Stimulated activated CD4-positive, alpha-beta T cell treated with anti-CD3 and anti-CD28 coated beads, TNF-alpha, amount 100 ng/mL, for 24 hours (primary cell): ENCODE measurements at places on chromosomes 11 and 22.

DNA sequence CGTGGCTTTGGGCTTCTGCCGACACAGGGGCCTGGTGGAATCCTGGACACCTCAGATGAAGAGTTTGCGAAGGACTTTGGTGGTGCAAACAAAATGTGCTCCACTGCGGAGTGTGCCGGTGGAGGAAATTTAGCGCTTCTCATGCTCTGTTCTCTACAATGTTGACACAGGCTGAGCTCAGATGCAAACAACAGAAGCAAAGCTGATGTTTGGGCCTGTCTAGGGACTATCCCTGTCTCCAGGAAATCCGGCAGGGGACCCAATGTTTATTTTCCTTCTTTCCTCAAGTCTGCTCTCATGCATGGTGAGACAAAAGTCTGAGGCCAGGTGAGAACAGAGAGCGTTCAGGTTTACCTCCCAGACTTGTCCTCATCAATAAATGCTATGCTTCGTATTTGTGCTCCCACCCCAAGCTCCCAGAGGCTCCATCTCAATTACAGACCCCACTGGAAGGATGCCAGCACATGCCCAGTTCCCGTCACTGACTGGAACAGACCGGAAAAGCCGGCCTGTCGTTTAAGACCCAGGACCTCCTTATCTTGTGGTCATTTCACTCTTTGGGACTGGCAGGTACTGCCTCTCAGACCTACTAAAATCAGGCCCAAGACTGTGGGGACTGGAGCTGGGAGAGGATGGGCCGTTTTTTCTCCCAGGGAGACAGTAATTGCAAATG is 105.7 kb upstream of the B3GAT1 start:
- no peak for DNase-seq

DNA sequence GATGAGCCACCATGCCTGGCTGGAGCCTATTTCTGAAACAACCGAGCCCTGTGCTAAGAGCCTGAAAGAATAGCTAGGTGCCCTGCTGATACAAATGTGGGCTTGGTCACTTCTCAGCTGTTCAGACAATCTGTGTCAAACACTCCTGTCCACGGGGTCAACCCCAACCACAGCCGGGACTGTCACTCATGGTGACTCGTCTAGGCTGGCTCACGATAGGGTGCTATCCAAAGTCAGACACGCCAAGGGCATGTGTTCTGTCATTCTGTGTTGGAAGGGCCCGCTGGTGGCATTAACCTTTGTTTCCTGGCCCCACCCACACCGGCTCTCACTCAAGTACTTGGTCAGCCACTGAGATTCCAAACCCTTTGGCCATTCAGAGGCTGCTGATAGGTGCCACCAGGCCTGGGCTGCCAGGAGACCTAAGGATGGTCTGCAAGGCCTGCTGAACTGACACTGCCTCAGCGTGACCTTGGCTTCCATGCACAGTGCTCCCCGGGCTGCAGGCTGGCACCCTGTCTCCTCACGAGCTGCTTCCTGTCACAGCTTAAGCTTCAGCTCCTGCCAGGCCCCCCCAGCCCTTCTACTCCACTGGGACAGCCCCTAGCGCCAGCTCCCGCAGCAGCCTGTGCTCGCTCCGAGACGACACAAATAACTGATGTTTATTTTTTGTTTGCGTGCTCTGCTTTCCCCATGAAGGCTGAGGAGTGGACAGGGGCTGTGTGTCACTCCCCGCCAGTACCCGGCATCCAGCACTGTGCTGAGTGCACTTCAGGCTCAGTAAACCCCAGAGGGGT is 14.2 kb upstream of the CDC42BPG start:
- peak; percentile 40 for DNase-seq

GRCh38 chr11:116046127-116046526 is 541.9 kb upstream of the CADM1 start:
- DNase-seq: no peak

- DNase-seq: no peak
Measured at GRCh38 chr22:27829620-27830019, 28.1 kb upstream of the MN1 start.

GRCh38 chr11:73077454-73077853 is 64.7 kb downstream of the FCHSD2 start:
- DNase-seq: no peak

- no peak for DNase-seq
Measured at GRCh38 chr11:16958833-16959232, 55.4 kb downstream of the PLEKHA7 start.

DNA sequence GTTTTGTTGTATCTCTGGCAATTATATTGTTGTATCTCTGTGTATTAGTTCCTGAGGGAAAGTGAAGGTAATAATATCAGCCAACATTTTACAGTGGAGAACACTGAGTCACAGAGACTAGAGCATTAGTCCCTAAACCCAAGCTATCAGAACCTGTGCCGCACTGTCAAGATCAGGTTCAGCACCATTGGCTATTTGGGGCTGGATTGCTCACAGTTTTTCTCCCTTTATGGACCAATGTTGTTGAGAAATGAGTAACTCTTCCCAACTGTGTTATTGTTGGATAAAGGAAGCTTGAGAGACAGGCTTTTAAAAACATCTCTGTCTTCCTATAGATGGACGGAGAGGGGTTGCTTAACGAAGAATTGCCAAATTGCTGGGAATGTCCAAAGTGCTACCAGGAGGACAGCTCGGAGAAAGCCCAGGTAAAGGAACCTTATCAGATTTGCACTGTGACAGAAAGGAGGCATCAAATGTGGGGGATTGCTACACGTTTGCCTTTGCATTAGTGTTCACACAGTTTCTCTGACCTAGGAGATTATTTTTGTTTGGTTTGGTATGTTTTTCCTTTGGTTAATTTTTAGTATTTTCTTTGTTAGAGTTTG is 18.2 kb upstream of the GRK2 start:
- DNase-seq: no peak
